ENCODE measurements at places on chromosomes 3 and 15.

- no peak for DNase-seq
These were observed 67.0 kb upstream of the GPR149 start for GRCh38 chr3:154496978-154497377.

GRCh38 chr3:100073714-100074307 lies 40.5 kb downstream of the FILIP1L start:
- no peak for DNase-seq

DNA sequence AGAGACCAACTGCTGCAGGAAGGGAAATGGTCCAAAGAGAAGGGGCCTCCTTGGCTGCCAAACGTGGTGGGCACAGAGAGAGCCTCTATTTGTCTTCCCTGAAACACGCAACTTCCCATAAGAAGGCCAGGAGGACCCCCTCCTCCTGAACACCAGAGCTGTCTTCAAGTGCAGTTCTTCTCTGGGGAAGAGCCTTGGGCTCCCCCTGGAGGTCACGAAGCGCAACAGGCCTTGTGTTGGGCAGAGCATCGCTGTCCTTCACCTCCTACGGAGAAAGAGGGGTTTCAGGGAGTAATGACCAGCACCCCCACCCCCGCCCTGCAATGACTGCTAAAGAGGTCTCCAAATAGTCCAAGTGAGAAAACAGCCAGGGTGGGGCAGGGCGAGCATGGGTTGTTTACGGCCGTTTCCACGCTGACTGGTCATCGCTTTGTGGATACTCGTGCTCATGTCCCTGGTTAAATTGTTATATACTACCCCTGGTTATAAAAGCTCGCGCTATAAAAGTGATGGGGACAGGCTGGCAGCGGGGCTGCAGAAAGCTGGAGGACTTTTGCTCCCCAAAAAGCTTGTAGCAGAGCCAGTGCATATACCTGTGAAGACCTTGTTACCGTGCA lies 397.5 kb upstream of the ATP10A start:
- DNase-seq, result peak; percentile 7

DNA sequence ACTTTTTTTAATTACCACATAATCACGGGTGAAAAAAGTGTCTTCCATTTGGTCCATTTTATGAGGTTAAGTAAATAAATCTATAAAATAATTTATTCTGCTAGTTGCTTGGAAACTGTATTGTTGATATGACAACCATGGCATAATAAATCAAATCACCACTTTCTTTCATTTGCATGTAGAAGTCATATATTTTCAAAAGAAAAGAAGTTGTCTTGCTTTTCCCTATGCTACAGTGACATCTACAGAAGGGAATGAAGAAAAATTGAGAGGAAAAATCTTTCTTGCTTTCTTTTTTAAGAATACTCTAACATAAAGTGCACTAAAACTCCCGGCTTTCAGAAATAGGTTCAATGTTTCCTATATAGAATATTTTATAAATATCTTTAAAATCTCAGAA lies 228.5 kb downstream of the ZBBX start:
- DNase-seq, result no peak

GRCh38 chr15:42712584-42712983 lies 24.3 kb downstream of the CDAN1 start:
- DNase-seq, result no peak

DNA sequence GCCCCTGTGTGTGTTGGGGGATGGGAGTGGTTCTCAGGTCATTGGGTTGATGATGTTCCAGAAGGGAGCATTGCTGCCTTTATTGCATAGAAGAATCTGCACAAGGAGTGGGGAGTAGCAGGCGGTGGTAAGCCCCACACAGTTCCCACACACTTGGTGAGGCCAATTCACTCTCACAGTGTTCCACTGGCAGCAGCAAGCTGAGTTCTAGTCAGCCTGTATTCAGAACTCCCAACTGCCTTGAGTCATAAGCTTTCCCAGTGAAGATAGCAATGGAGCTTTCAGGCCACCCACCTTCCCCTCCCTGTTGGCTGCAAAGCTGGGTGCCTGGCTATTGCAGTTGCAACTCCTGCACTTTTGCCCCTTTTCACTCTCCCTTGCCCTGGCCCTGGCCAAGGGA lies 181.1 kb upstream of the RBMS3 start:
- DNase-seq, result no peak

- DNase-seq, result peak; percentile 78
These were observed at the start of gene TRANK1 for GRCh38 chr3:36944641-36945270. Gene TRANK1 (minus strand): TSS chr3:36945054. CDS start chr3:36944809, 245 bp downstream.

DNA sequence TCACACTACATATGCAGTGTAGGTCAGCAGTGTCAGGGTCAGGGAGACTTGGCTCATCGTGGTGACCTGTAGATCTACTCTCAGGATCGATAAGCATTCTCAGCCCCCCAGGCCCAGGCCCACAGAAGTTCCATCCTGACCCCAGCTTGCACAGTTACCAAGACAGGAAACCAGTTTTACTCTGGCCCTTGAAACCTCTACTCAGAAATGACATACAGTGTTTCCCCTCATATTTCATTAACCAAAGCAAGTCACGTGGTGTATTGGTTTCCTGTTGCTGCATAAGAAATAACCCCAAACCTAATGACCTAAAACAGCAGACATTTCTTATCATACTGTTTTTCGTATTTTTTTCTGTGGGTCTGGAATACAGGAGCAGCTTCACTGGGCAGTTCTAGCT lies 242.2 kb downstream of the SLCO3A1 start:
- DNase-seq, result no peak

- DNase-seq, result no peak
These were observed 532.9 kb upstream of the IL12A start for GRCh38 chr3:159455741-159456181.

DNA sequence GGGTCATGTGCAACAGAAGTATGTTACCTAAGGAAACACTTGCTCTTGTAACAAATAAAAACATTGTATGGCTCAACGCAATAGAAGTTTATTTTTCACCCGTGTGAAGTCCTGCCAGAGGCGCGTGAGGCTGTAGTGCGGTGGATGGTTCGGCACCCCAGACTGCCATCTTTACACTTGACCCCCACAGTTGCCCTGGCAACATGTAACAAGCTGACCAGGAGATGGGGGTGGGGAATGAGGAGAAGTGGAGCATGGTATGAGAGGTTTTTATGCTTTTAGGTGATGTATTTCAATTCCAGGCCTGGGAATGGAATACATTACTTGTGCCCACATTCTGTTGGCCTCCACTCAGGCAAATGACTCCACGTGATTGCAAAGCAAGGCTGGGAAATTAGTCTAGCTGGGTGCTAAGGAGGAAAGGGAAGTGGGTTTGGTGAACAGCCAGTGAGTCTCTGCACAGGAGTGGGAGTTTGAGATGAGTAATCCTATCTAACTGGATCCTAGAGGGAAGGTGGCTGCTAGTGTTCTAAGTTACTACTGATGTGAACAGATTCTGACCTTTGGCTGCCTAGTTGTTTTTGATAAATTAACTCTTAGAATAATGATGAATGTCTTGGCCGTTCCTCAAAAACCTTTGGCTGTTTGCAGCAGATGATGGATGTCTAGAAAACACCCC lies 33.8 kb upstream of the GREM1 start:
- no peak for DNase-seq

- no peak for DNase-seq
These were observed 42.0 kb downstream of the PIAS1 start for GRCh38 chr15:68096099-68096498.

- DNase-seq, result no peak
These were observed 19.1 kb upstream of the NR2F2 start for GRCh38 chr15:96311256-96311955.

DNA sequence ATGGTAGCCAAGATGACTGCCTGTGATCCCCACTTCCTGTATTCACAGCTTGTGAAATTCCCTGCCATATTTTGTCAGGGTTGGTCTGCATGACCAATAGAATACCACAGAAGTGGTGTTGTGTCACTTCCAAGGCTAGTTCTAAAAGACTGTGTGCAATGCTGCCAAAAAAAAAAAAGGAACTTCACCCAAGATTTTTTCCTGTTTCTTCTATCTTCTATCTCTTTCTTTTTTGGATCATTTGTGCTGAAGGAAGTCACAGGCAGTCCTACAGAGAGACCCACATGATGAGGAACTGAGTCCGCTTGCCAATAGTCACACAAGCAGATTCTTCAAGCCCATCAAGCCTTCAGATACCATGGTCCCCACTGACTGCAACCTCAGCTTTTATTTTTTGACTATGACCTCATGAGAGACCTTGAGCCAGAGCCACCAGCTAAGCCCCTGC lies 18.1 kb upstream of the RAF1 start:
- DNase-seq, result no peak

DNA sequence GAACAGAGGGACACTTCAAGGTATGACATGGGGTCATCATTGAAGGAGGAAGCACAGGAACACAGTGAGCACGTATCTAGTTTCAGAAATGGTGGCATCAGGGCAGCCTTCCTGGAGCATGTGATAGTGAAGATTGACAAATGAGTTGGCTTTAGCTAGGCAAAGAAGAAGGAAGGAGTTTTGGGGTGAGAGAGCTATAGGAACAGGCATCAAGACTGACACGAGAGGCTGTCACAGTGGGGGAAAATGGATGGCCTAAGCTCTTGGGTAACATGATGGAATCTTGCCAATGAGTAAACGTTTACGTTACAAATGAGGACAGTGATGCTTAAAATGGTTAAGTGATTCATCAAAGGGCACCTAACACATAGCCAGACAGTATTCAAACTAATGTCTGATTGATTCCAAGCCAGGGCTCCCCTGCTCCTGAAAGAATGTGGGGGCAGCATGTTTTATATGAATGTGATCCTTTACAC lies 23.1 kb upstream of the GPR171 start:
- no peak for DNase-seq

GRCh38 chr15:89030311-89030710 lies 57.9 kb upstream of the ABHD2 start:
- no peak for DNase-seq

DNA sequence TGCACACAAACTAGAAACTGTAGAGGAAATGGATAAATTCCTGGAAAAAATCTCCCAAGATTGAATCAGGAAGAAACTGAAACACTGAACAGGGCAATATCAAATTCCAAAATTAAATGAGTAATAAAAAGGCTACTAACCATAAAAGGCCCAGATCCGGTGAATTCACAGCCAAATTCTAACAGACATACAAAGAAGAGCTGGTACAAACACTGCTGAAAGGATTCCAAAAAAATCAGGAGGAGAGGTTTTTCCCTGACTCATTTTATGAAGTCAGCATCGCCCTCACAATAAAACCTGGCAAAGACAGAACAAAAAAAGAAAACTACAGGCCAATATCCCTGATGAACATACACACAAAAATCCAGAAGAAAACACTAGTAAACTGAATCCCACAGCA lies 462.4 kb upstream of the THBS1 start:
- DNase-seq, result no peak

DNA sequence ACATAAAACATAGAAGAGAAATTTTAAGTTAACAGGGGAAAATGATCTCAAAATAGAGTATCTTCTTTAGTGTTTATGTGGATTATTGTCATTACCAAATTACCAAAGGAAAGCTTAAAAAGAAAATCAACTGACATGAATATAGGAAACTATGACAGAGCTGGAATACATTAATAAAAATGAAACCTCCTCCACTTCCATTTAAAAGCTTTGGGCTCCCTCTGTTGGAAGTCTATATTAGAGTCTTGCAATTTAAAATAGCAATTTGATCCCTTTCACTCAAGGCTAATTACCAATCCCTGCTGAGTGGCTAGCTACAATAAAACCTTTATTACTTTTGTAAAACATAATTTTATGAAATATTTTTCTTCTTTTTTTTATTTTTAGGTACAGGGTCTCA lies 61.4 kb upstream of the IMPG2 start:
- no peak for DNase-seq

DNA sequence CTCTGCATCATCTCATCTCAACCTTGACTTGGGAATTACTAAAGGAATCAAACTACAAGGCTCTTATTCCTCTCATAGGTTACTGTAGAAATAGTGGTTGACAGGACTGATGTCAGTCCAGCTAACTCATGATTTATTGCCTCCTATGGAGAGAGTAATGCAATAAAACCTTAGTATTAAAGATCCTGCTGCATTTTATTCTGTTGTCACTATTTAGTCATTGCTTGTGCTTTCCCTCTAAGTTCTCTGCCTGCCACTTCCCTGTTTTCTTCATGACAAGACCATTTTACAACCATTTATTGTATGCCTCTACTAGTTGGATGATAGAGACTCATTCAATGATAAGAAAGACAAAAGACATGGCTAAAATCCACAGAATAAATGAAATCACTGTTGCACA lies 134.1 kb upstream of the GRM7 start:
- no peak for DNase-seq

DNA sequence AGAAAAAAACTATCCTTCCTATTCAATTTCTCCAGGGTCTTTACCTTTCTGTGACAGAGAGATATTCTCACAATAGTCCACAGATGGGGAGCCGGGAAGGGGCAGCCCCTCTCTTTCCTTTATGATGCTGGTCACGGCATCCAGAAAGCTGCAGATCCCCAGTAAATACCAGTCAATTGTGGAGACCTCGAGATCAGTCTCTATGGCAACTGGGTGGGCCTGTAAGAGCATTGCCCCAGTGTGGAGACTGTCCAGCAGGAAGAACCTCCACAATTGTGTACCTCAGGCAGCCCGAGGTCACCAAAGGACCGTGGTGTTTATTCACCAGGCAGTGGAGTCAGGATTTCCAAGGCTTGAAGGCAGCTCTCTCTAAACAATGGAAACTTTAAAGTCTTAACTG lies 291.2 kb downstream of the NTRK3 start:
- no peak for DNase-seq

DNA sequence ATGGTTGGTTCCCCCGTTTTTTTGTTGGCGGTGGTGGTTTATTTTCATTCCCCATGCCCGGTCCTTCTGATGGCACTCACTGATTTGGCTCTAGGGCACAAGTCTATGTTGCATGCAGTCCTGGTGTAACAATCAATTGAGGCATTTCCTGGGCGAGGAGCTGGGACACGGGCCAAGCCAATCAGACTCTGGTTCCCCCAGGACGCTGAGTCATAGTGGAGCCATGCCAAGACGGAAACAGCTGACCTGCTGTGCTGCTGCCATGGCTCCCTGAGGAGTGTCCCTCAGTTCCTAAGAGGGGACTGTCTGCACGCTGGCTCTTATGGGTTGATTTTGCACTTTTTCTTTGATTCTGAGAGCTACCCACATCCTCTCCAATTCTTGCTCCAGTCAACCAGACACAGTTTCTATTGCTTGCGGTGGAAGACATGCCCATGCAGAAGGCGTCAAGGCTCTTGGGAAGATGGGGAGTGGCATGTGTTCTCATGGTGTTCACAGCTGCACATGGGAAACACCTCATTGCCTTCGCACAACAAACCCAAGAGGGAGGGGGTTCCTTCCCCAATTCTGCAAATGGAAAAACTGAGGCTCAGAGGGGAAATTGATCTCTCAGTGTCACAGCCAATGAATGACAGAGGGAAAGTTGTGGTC lies 28.3 kb upstream of the ALDH1L1 start:
- DNase-seq, result no peak

- no peak for DNase-seq
These were observed 348.1 kb downstream of the LSAMP start for GRCh38 chr3:116097226-116097625.

- DNase-seq, result no peak
These were observed 14.6 kb upstream of the MME start for GRCh38 chr3:155065537-155065936.

DNA sequence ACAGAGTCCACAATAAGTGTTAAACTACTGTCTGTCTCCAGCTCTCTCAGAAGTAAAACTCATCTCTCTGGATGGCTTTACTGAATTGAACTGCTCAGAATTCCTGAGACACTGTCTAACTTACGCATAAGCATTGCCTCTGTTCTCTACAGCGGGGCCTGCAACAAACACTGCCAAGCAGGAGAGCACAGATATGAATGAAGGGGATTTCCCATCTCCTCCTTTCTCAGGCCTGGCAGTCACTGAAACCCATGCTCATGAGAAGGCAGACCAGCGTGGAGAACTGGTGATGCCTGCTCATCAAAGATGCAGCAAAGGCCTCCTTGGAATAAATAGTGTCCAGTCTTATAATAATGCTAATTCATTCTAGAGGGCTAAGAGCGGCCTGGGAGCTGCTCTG lies 10.3 kb downstream of the RASGRP1 start:
- DNase-seq, result no peak
